ENCODE measurements at places on chromosomes 5 and 9.

- no peak for DNase-seq
Measured at GRCh38 chr9:33780276-33780675, 15.1 kb upstream of the PRSS3 start.

DNA sequence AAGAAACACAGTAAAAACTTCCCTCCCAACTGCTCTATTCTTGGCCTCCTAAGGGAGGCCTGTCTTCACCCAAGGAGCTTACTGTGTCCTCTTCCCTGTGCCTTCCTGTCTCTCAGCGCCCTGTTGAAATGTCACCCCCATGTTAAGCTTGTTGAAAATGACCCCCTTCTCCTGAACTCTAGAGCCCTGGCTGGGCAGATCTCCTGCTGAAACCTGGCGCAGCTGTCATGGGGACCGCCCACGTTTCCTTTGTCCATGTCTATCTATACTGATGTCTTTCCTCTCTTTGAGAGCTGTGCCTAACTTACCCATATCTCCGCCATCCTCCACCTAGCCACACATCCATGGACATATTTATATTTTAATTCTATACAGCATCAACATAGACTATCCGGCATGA, 33.3 kb downstream of the PTCH1 start:
- DNase-seq: no peak

DNA sequence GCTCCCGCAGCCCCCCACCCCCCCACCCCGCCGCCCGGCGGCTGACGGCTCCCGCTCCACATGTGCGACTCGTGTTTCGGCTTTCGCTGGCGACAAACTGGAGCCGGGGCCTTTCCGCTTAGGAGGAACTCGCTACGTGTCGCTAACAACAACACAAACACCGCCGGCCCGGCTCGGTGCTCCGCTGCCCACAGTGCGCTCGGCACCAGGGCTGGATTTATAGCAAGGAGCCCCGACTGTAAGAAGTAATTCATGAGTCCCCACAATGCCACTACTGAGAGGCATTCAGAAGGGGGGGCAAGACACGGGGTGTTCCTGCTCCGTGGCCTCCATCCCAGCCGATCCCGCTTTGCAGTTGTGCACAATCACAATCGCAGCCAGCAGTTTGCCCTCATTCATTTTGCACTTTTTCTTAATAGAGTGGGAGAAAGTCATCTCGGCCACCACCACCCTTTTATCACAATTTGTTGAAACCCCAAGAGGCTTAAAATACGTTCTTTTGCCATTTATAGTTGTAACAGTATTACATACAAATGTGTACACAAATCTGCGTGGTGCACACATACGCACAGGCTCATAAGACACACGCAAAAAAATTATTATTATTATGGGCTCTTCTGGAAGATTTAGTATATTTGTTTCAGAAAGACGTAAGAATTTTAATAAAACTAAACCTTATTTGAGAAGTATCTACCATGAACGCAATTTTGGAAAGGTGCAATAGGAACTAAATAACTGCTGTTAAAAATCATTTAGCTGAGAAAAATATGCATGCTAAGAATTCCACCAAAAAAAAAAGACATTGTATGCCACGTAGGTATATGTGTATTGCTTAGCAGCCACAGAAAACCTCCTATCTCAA, 48.1 kb downstream of the EBF1 start:
- DNase-seq: no peak

DNA sequence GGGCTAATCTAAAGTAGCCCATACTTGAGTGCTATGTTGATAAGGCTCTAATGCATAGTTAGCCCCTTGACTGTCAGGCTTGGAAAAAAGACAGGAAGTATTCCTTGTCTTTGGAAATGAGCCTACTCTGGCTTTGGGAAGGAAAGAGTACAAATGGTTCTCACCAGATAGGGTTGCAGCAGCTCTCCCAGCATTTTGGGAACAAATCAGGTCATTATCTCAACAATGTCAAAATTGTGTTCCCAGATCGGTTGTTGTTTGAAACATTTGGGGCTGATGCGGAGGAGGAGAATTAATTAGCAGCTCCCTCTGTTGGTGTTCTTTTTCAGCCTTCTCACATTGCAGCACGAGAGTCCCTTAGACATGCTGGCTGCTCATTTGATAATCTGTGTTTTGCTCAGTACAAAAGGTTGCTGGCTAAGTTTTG, 294.7 kb upstream of the DMRT1 start:
- no peak for DNase-seq

GRCh38 chr9:2674141-2674824, 43.0 kb upstream of the KCNV2 start:
- DNase-seq: no peak

DNA sequence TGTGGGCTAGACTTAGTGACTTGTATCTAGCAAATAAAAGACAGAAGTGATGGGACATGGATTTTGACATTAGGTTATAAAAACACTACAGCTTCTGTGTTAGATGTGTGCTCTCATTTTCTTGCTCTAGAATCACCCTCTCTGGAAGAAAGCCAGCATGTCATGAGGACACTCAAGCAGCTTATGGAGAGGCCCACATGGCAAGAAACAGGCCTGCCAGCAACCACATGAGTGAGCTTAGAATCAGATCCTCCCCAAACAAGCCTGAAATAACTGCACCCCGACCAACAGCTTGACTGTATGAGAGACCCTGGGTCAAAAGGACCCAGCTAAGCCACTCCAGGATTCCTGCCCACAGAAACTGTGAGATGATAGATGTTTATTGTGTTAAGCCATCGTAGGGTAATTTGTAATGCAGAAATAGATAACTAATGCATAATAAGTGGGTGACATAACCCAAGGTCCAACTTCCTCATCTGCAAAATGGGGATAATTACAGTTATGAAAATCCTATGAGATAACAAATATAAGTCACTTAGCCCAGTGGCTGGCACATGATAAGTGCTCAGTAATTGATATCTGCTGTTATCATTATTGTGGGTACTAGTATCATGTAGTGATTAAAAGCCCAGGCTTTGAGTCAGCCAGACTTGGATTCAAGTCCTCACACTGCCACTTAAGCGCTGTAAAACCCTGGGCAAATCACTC, 86.5 kb downstream of the KLHL3 start:
- no peak for DNase-seq

- no peak for DNase-seq
Measured at GRCh38 chr5:1270426-1270825, 24.4 kb downstream of the TERT start.

DNA sequence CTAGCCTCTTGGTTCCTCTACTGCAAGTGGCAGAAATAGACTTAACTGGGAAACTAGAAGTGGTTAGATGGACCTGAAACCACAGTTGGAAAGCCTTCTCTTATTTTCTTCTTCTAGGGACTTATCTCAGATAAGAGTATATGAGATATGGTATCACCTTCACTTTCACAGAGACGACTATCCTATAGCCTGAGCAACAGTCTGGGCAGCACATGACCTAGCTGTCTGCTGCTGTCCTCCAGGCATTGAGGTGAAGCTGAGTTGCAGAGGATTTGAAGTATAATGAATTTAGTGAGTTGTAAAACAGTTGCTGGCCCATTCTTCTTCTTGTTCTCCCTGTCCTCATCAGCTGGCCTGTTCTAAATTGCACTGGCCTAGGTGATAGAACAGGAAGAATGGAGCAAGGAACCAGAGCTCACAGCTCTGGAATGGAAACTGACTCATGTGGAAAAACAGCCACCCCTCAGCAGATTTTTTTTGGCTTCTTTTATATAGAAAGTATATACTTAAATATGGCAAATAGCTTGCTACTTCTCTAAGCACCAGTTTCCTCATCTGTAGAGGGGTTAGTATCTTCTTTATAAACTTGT, 27.8 kb downstream of the RECK start:
- DNase-seq: no peak
